ENCODE measurements at places on chromosomes 13 and 19.

GRCh38 chr13:23392925-23393645 is 40.4 kb downstream of the SACS start:
- no peak for DNase-seq

GRCh38 chr19:18699403-18700054 is 16.0 kb downstream of the CRTC1 start:
- no peak for DNase-seq

DNA sequence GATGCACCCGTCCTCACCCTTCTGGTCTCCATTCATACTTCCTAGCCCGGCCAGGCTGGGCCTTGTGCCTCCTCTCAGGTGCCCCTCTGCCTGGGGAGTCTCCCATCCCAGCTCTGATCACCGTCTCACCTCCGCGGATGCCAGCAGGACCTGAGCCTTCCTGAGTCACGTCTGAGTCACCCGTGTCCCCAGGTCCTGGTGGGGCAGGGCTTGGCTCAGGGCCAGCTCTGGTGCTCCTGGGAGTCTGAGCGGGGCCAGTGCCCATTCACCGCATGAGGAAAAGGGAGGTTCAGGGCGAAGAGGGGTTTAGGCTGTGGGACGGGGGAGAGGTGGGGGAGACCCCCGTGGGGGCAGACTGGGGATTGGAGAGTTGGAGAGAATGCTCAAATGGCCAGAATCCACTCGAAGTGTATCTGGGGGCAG is 593 bp downstream of the ATP8B3 start:
- DNase-seq = peak; percentile 61

GRCh38 chr13:58960888-58961287 is 1202.8 kb downstream of the DIAPH3 start:
- DNase-seq = peak; percentile 2

- DNase-seq = no peak
These were observed 11.1 kb upstream of the SPATA13 start for GRCh38 chr13:24149246-24150032.

DNA sequence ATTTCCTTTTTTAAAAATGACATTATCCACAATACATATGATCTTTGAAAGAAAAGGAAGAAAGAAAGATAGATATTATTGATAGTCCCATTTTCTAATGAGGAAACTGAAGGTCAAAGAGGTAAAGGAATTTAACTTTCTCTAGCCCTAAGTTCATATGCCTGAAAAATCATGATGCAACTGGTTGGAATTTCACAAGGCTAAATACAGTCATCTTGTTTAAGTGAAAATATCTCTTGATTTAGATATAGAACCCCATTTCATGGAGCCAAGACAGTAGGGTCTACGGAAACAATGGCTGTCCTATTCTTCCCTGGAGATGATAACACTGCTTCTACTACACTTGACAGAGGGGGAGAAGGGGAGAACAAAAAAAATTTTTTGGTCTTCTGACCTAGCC is 366.2 kb downstream of the DNAJC15 start:
- peak; percentile 24 for DNase-seq

GRCh38 chr19:35665604-35666003 is 713 bp upstream of the UPK1A start:
- DNase-seq = no peak

DNA sequence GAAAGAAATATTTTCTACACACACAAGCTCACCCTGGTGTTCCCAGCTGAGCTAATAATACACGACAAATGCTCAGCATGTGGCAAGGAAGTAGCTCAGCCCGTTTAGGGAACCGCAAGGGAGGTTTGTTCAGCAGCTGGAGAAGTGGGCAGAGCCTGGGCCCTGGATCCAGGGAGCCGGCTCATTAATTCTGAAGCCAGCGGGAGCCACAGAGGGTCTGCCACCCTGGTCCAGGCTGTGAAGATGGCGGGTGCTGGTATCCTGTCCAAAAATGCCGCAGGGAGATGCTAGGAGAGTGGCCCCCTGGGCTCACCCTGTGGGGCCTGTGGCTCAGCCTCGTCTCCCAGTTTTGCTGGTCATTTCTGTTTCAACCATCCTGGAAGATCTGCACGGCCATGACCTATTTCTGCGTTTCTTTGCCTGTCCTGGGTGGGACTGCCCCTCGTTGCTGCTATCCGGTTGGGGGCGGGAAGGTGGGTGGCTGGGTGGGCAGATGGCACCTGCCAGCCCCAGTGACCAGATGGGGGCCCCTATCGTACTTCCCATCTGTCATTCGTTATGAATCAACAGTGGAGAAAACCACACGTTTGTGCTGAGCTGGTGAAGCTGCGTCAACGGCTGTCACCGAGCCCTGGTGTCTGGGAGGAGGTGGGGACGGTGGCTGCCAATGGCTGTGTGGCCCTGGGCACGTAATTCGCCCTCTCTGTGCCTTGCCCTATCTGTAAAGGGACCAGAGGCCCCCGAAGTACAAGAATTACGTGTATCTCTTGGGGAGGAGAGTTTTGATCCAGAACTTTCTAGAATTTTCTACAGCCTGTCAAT is 2.7 kb upstream of the GNA15 start:
- peak; percentile 67 for DNase-seq

DNA sequence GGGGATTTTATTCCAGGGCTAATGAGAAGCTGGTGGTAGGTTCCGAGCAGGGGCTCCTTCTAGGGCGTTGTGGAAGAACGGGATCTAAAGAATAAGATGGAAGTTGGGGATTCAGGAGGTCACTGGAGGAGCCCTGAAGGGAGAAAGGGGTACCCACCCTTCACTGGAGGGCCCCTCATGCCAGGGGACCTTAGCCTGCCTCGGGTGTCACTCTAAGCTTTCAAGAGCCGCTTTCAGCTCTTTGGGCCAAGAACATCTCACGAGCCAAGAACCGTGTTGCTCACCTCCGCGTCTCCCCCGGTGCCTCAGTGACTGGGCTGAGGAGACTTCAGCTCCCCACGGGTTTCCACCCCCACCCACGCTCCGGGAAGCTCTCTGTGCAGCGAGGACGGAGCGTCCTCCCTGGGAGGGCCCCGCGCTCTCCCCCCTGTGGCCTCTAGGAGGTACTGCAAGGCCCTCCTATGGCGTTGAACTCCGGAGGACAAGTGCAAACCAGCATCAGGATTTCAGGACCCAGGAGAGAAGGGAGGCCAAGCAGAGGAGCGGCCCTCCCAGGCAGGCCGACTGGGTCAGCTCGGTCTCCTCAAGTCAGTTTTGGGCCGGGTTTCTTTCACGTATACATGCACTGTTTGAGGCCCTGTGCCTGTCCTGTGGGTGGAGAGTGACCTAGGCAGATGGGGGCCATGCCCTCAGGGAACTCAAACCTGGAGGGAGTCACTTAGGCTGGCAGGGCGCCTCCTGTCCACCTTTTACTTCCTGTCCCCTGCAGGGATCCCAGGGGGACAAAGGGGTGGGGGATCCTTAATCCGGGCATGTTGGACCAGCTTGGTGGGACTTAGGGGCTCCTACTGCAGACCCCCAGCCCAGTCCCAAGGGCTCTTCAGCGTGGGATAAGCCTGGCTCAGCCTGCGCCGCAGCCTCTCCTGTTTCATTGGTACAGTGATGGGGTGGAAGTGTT is 5.1 kb upstream of the KRTDAP start:
- peak; percentile 49 for DNase-seq
